ENCODE measurements at places on chromosomes 5 and 9.

- peak; percentile 15 for DNase-seq
These were observed 37.7 kb downstream of the UBAP2 start for GRCh38 chr9:34010979-34011378.

- DNase-seq: no peak
These were observed 39.4 kb downstream of the TNPO1 start for GRCh38 chr5:72855821-72856220.

DNA sequence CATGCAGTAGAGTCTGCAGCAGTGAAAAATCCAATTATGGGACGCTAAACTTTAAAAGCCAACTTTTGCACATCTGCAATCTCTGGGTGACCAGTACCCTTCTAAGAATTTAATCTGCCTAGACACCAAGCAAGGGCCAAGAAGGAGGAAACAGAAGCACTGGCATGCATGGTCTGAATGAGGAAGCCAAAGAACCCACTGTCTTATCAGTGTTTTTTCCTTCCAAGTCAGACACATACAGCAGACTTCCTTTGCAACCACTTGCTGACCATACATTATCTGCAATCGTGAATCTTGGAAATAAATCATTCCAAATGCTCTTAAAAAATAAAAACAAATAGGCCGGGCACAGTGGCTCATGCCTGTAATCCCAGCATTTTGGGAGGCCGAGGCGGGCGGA, 65.9 kb downstream of the DEPDC1B start:
- DNase-seq: no peak

GRCh38 chr5:10339958-10340357, 13.5 kb upstream of the MARCHF6 start:
- no peak for DNase-seq

DNA sequence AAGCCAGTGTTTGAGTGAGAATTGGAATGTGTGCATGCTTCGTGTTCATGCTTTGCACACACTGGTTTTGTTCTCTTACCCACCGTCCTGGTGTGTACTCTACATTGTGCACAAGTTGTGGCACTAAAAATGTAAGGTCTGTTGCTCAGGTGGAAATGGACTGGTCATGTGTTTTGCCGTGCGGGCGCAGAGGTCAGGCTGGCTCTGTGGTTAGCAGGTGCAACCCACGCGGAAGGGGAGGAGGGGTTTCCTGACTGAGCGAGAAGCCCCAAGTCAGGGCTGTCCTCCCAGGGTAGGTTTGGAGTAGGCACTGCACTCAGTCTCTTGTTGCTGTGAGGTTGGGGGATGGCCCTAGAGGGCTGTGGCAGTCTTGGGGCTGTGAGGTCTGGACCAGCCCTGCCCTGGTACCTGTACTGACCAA, 86.6 kb downstream of the EHMT1 start:
- no peak for DNase-seq

DNA sequence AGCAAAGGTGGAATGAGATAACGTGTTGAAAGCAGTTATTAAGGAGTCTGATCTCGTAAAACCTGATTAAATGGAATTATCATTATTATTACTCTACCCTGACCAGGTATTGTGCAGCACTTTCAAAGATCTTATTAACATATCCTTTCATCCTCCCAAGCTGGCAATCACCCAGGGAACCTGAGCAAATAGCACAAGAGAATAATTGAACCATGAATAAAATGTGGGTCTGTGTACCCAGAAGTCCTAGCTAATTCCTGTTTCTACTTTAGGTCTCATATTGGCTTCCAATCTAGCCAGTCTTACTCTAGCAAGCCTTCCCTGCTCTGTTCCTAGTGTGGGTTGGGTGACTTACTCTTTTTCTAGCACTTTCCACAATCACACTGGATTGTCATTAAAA, 162.2 kb upstream of the STK32A start:
- no peak for DNase-seq

DNA sequence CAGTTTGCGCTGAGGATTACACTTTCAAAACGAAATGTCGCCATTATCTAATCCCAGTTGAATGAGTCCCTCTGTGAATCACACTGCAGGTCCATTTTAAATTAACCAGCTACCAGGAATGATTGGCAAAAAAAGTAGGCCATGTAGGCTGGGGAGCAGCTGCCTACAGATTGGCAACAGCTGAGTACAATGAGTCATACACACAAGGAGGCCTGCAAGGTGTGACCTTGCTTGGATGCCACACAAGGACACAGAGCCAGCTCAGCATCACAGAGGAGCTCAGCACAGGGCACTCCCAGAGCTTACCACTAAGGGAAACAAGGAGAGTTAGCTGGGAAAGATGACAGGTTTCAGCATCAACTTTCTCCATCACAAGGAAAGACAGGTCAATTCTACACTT, 12.9 kb downstream of the HAVCR1 start:
- DNase-seq: peak; percentile 35

GRCh38 chr5:33726422-33727165, 165.2 kb downstream of the ADAMTS12 start:
- peak; percentile 80 for DNase-seq

DNA sequence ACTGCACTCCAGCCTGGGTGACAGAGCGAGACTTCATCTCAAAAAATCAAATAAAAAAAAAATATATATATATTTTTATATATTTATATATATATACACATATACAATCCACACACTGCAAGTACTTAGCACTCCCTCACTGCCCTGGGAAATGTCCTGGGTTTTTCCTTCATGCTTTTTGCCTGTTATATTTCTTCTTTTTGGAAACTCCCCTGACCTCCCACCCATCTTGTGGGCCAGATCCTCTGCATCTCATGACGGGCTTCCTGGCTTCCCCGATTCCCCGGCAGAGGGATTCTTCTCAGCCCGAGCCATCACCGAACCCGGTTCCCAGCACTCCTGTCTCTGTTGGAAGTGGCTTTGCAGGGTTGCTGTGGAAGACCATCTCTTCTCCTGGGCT, 39.5 kb upstream of the NCS1 start:
- DNase-seq: no peak

- DNase-seq: no peak
These were observed 750.3 kb downstream of the MAT2B start for GRCh38 chr5:164255598-164256213.

- DNase-seq: peak; percentile 52
These were observed 51.2 kb downstream of the MRPS27 start for GRCh38 chr5:72268753-72269410.

GRCh38 chr5:177452688-177453638, 6.3 kb downstream of the PRR7 start:
- no peak for DNase-seq

- no peak for DNase-seq
These were observed 54.4 kb downstream of the MRPL36 start for GRCh38 chr5:1745123-1745795.

DNA sequence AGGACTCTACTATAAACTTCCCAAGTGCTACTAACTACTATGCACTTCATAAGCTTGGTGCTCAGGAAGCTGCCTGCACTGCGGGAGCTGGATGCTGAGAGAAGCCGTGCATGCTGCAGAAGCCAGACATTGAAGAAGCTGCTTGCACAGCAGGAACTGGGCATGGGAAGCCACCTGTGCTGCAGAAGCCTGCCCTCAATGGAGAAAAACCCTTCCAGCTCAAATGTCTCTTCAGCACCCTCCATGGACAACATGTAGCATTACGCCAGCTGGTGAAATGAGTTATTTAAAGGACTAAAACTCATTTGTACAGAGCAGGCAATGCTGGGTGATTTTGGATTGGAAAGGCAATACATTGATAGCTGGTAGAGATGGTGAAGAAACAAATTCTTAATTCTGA, 247.2 kb downstream of the KIF4B start:
- DNase-seq: no peak

- DNase-seq: no peak
These were observed 141.1 kb upstream of the SMIM23 start for GRCh38 chr5:171644536-171644935.

DNA sequence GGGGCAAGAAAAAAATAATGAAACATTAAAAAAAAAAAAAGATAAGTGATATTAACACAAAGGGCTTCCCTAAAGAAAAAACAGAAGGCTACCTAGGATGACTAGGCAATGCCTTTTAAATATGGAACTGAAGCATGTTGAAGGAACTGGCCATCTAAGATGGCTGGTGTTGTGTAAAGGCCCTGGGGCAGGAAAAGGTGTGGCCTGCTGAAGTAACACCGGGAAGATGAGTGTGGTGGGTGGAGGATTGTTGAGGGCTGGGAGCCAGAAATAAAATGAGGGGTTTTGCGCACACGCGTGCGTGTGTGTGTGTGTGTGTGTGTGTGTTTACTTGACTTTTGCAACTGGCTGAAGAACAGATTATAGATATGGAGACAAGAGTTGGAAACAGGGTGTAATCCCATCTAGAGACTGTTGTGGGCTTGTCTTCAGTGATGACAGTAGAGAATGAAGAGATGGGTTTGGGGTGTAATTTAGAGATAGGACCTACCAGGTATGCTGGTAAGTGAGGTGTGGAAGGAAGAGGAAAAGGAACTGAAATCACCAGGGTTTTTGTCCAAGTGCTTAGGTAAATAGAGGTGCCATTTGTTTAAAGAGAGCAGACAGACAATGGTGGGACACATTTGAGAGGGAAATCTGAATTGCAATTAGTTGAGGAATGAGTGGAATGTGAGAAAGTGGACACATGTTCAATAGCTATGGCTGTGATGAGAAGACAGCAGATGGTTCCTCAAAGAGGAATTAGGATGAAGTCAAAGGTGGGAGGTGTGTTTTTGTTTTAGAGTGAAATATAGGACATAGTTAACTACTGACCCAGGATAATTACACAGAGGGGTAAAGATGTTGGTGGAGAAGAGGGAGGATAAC, 33.9 kb downstream of the RAD23B start:
- DNase-seq: no peak

DNA sequence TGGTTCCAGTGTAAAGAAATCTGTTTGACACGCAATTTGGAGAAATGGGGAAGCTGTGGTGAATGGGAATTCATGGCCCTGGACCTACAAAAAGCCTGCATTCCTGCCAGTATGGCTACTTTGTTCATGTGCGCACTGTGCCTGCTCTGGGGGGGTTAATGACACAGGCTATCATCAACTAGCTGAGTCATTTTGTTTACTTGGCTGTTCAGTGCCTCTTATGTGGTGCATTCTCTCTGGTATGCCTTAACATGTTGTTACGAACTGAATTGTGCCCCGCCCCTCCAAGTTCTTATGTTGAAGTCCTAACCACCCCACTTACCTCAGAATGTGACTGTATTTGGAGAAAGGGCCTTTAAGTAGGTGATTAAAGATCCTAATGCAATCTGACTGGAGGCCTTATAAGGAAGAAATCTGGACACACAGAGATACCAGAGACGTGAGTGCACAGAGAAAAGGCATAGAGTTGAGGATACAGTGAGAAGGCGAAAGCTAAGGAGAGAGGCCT, 20.4 kb upstream of the UBAP1 start:
- peak; percentile 88 for DNase-seq

DNA sequence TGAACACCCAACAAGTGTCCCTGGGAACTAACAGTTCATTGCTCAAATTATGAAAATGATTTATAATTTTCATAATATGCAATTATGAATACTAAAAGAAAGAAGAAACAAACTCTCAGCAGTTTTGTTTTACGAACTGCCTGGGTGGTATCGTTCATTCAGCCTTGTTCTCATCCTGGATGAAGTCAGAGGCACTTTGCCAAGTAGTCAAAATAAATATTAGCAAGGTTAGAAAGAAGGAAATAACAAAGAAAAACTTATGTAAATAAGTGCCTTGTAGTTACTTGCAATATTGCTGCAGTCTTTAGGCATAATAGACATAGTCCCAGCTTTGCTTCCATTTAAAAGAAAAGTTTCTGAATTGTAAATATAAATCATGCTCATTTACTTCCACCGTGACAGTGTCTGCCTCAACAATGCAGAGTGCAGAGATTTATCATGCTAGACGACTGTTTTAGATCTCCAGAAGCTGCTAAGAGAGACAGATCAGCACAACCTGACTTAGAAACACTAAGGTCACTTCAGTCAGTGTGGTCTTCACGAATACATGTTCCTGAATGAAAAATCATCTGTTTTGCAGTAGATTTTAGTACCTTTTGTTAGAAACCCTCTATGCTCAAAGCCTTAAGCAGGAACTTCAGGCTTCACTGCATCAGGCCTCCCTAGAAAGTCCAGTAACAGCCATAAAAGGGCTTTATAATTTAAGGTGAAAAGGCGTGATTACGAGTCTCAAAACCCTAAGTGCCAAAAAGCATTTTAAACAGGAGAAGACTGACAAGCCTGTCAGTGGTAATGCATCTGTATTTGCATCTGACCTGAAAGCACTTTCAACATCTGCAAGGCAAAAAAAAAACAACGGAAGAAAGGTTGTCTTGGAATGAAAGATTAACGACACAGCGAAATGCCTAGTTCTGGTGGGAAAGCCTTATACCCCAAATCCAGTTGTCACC, 92.1 kb downstream of the TMEM167A start:
- no peak for DNase-seq

GRCh38 chr9:124231095-124231737, 26.5 kb upstream of the NEK6 start:
- DNase-seq: no peak

- peak; percentile 100 for DNase-seq
These were observed 219.1 kb downstream of the MED10 start for GRCh38 chr5:6158974-6159831.

DNA sequence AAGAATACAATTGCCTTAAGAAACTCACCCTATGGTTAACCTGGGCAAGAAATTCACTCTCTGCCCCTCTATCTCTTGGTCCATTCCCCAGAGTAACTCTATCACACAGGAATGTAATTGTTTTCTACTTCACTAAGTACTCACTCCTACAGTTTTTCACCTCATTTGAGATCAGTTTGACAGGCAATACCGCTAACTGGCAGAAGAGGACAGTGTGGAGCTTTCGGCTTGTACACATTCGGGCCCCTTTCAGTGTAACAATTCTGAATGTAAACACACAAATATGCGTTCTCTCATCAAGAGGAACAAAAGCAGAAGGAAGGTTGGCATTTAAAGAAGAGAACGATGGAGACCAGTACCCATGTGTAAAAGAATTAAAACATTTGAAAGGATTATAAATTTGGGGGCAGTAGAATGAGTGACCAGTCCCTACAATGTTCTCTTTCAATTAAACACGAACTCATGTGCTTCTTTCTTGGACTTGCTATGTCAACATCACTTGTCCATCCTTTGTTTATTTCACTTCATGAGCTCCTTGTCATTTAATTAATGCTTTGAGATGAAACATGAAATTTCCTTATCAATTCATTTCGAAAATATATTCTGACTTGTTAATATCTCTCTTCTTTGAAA, 188.5 kb upstream of the GRAMD2B start:
- DNase-seq: peak; percentile 33

DNA sequence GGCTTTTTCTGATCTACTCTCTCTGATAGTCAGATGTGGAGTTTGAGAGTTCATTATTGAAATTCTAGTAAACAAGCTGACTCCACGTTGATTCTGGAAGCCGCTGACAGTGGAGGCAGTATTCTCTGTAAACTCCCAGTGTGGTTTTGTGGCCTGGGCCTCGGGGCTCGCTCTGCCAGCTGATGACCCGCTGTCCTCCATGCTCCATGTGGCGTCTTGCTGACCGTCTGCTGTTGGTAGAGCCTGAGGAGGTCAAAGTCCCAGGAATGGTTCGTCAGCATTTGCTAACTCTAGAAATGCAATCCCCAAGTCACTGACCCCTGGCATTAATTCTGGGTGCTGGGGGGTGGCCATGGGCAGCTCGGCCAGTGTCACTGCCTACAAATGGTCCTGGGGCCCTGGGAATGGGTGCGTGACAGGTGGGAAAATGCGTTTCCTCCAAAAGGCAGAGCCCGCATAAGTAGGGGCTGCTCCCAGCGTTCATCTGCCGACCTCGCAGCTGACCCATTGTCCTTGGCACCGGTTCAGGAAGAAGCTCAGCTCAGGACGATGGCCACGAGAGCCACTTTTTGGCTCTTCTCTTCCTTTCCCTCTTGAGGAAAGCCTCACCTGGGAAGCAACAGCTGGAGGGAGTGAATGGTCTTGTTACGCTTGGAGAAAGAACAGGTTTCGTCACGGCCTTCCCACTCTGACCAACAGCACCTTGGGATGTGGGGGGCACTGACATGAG, 55.1 kb downstream of the MRPL36 start:
- DNase-seq: no peak

Data from fibroblast of mammary gland (primary cell).